ENCODE measurements at places on chromosomes 11 and 22.

DNA sequence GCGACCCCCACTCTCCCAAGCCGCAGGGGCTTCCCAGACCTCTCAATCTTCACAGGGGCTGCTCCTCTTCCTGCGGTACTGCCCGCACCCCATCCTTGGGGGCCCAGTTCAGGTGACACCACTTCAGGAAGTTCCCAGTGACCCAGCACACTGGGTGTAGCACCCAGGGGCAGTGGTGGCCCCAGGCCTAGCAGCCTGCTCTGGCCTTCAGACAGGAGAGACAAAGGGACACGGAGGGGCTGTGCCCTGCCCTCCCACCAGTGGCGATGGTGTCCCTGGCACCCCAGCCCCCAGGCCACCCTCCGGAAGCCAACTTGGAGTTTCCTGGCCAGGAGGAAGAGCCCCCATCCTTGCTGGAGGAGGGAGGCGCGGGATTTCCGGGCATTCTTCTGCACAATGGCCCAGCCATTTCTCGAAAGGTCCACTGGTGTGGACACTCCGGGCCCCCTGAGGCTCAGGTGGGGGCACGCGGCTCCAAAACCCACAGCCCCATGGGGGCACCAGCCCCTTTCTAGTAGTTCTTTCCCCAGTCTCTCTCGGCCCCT is 978 bp upstream of the CLDN5 start:
- no peak for DNase-seq

GRCh38 chr22:42773167-42773566 is 52.5 kb upstream of the A4GALT start:
- DNase-seq: no peak

- DNase-seq: no peak
Observed at GRCh38 chr11:114318361-114318760, 22.2 kb downstream of the NNMT start.

- no peak for DNase-seq
Observed at GRCh38 chr11:12133547-12134235, 23.3 kb downstream of the MICAL2 start.

GRCh38 chr11:4983841-4984240 is 10.8 kb upstream of the OR51L1 start:
- no peak for DNase-seq

DNA sequence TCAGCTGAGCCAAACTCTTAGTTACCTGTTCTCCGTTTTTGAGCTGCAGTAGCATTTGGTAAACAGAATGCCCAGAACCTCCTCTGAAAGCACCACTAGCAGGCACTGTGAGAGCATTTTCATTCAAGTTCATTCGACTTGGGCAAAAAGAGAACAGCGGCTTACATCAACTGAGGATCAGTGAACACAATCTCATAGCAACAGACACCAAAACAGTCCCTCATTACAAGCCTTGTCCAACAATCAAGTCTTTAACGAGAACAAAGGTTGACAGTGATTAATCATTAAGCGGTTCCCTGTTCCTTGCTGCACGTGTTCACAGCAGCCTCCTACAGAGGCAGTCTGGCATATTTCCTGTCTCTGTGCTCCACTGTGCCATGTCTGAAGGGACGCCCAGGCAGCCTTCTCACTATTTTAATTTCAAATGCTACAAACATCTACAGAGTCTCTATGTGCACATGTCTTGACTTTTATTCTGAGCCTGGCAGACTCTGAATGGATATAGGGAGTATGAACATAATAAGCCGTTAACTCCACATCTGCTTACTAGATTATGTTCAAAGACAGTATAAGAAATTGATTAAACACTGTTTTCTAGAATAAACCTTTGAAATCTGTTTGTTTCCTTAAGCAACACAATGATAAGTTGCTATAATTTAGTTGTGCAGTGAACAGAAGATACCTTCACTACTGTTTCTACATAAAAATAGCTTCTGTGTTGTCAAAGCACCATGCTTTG is 88.3 kb upstream of the MTMR2 start:
- no peak for DNase-seq

DNA sequence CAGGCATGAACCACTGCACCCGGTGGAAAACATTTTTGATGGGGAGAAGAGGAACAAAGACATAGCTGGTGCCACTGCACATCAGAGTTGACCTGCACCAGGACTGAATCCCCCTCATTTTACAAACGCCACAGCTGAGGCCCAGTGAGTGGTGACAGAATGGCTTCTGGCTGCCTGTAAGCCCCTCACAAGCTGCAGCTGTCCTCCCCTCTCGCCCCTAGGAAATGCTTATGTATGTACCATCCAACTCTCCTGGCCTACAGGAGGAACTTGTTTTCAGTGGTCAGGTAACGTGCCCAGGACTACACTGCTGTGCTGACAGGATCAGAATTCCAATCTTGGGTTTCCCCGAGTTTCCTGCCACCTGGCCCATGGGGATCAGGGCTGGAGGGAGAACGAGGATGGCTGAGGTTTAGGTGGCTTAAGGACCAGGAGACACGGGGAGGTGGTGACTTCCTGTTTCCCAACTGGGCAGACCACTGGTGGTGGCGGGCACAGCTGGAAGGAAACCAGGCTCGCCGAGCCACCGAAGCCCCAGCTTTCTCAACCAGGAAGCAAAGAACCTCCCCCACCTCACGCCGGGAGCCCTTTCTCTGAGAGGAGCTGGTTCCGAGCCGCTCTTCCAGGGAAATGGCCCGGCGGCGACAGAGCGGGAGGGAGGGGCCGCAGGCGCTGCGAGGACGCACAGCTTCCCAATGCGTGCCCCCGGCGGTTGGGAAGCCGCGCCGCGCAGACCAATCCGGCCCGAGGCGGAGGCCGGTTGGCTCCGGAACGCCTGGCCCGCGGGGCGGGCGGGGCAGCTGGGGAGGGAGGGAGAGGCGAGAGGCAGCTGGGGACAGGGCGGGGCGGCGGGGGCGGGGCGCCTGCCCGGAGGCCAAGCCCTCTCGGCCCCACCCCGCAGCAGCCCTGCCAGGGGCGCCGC is 1.0 kb upstream of the LRFN4 start:
- peak; percentile 15 for DNase-seq

- no peak for DNase-seq
Observed at GRCh38 chr11:88886796-88887195, 179.0 kb downstream of the GRM5 start.

- no peak for DNase-seq
Observed at GRCh38 chr11:67301951-67302516, 1.3 kb upstream of the SSH3 start.

DNA sequence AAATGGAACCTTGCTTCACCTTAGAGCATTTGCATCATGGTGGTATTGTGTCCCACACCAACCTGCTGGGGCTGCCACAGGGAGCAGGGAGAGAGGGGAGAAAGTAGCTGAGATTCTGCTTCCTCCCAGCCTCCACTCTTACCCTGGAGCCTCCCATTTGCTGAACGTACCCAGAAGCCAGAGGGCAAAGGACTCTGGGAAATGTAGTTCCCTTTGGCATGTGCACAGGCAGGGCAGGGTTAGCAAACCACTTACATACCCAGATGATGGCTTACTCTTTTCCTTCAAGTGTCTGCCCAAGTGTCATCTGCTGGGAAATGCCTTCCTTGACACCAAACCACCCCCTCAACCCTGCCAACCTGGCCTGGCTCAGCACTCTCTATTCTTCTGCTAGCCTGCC is 16.9 kb downstream of the SMIM38 start:
- no peak for DNase-seq

- no peak for DNase-seq
Observed at GRCh38 chr22:27624705-27625104, 176.9 kb downstream of the MN1 start.

GRCh38 chr11:1149545-1149944 is 8.2 kb upstream of the MUC5AC start:
- DNase-seq: no peak

DNA sequence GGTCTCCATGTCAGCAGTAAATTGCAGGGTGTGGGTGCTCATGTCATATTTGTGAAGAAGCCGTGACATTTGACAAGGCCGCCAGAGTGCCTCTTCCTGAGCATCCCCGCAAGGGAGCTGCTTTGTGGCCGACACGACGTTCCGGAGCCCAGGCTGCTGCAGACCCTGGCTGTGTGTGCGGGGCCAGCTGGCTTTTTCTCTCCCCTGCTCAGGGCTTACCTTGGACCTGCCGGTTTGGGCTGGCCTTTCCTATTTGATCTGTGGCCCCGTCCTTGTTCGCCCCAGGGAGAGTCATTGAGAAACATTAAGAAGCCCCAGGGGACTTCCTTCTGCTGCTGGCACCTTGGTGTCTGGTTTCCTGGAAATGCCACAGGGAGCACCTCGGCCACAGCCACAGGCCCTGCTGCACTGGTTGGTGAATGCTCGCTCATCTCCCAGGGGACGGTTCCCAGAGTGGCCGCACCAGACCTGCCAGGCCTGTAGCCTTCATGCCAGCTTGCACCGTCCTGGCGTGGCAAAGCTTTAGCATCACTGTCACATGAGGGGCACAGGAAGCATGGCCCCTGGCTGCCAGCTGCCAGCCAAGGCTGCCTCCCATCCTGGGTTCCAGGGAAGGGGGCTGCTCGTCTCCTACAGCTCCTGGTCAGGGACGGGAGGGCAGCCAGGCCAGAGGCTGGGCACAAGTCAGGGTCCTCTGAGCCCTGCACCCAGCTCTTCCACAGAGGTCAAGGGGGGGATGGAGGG is 5.4 kb downstream of the GRK2 start:
- DNase-seq: no peak

DNA sequence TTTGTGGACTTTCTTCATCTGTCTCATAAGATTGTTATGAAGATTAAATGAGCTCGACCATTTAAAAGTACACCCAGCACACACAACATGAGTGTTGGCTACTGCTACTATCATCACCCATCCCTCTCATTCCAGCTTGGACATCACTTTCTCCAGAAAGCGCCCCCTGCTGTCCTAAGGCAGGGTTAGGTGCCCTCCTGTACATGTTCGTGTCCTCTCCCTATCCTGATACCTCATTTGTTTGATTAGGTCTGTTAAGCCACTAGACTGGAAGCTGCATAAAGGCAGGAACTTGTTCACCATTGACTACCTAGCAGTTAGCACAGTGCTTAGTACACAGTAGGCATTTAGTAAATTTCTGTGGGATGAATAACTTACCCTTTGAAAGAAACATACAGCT is 85.5 kb downstream of the ENTHD1 start:
- no peak for DNase-seq

- no peak for DNase-seq
Observed at GRCh38 chr11:57668434-57668782, 494 bp downstream of the ZDHHC5 start.
